ENCODE measurements at places on chromosomes 12 and 14.

DNA sequence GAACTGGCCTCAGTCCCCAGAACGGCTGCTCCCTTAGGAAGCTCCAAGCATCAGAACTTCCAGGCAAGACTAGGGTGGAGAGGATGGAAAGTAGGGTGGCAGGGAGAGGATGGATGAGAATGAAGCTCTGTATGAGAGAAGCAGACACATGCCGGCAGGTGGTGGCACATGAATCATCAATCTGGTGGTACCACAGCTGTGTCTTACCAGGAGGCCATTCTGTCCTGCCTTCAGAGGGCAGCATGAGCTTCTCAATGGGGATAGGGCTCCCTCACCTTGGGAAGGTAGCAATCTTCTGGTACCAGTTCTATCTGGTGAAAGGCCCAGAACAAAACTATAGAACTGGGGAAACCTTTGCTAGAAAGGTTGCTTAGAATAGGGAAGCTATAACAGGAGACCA lies 55.4 kb upstream of the PYGL start:
- DNase-seq = no peak

DNA sequence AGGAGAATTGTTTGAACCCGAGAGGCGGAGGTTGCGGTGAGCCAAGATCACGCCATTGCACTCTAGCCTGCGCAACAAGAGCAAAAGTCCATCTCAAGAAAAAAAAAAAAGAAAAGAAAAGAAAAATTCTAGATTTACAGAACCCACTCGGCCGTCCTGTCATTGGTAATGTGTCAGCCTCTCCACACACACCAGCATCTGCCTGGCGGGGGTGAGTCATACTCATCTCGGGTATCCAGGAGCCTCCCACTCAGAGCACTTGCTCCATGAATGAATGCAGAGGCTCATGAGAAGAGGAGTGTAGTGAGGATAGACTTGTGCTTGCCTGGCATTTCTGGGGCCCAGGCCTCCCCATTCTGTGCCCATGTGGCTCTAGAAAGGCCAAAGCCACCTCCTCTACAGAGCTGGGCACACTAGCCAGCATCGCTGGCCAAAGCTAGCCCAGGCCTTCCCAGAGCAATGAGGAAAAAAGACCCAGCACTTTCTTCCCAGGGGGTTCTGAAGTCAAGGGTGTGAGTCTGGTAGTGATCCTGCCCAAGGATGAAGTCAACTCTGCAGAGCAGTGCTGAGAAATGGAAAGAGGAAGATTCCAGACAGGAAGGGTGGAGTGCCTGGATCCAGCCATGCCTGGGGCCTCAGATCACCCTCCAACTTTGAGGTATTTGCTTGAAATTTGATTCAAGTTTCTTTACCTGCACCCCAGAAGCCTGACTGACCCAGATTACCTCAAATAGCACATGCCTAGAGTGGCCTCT lies 31.2 kb upstream of the KLC1 start:
- no peak for DNase-seq

DNA sequence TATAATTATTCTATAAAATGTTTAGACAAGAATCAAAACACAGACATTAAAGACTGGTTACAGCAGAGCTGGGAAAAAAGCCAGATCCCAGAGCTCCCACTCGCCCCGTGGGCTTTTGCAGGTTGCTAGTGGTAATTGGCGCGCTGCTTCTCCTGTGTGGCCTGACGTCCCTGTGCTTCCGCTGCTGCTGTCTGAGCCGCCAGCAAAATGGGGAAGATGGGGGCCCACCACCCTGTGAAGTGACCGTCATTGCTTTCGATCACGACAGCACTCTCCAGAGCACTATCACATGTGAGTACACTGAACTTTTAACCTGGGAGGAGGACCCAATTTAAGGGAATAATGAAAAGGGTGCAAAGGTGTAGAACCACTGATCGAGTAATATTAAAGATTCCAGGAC lies 7.5 kb downstream of the TMEM52B start:
- DNase-seq = no peak

- DNase-seq = no peak
Measured at GRCh38 chr14:47149326-47149725, 497.7 kb upstream of the RPL10L start.

DNA sequence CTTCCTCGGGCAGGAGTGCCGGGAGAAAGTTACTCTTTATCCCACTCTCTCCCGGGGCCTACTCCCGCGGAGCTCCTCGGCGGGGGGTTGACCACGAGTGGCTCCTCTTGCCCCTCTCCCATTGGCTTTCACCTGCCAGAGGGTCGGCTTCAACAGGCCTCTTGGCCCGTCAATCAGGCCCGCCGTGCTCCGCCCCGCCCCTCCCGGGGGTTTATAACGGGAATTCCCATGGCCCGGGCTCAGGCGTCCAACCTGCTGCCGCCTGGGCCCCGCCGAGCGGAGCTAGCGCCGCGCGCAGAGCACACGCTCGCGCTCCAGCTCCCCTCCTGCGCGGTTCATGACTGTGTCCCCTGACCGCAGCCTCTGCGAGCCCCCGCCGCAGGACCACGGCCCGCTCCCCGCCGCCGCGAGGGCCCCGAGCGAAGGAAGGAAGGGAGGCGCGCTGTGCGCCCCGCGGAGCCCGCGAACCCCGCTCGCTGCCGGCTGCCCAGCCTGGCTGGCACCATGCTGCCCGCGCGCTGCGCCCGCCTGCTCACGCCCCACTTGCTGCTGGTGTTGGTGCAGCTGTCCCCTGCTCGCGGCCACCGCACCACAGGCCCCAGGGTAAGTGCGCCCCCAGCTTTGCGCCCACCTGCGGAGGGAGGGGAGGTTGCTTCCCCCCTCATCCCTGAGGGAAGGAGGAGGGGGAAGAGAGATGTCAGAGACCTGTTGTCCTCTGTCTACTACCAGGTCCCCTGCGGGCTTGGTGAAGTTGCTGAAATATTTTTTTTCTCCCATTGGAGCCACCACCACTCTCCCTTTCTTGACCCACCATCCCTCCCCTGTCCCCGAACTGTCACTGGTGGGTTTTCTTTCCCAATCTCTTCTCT lies at the start of gene SMOC1:
Gene SMOC1, plus strand, starts transcription at position 242 of the 869 bp plus-strand sequence. Its CDS starts 263 bp downstream, at position 505.
- no peak for DNase-seq

DNA sequence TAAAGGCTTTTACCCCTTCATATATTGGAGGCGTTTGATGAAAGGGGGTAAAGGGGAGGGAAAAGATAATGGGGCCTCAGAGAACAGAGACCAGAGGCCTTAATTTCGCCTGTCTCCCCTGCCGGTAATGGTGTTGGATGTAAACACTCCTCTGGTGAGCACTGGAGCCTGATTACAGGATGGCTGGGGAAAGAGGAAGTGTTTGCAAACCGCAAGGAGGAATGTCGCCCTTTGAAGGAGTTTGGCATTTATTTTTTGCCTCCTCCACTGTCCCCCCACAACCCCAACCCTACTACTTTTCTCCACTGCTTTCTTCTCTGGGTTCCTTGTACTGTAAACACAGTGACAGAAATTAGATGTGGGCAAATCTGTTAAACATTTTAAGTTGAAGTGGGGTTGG lies 211.9 kb upstream of the TBX3 start:
- no peak for DNase-seq

DNA sequence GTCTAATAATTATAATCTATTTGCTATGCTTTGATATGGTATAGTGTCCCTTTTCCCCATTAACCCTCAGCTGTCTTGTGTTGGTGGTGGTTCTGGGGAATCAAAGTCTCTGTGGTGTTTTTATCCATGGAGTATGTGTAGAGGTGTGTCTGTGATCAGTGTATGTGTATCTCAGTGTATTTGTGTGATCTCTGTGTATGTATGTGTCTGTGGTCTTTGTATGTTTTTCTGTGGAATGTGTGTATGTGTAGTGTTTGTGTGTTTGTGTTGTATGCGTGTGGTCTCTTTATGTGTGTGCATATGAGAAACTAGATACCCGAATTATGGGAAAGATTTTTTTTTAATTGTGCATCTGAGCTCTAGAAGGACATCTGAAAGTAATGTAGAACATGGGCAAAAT lies 1.1 kb downstream of the GPR33 start:
- no peak for DNase-seq

DNA sequence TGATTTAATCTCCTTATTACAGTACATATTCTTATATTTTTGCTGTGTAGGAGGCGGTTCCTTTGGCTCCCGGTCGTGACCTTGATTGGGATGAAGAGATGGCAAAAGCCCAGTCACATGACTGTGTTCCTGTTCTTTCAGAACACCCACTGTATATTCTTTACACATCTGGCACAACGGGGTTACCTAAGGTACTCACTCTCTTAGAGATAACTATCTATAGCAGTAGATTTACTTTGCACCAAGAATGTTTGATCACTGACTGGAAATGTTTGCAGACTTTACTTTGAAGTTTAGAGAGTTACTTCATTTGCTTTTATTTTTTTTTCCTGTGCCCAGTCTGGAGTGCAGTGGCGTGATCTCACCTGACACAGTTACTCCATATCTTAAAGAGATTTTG lies 65.2 kb downstream of the ACSS3 start:
- no peak for DNase-seq

Measured in activated CD4-positive, alpha-beta T cell treated with anti-CD3 and anti-CD28 coated beads, Interleukin-2, amount 50 U/mL, for 1 hour (primary cell).